ENCODE measurements at places on chromosomes 11 and 22.
A peak's percentile ranks its signal among the peaks of the same experiment; 100 is the strongest.

GRCh38 chr11:34633640-34633989 lies 12.7 kb downstream of the EHF start:
- no peak for DNase-seq

- peak; percentile 34 for DNase-seq
These were observed 46.1 kb upstream of the OR4B1 start for GRCh38 chr11:48170241-48171233.

DNA sequence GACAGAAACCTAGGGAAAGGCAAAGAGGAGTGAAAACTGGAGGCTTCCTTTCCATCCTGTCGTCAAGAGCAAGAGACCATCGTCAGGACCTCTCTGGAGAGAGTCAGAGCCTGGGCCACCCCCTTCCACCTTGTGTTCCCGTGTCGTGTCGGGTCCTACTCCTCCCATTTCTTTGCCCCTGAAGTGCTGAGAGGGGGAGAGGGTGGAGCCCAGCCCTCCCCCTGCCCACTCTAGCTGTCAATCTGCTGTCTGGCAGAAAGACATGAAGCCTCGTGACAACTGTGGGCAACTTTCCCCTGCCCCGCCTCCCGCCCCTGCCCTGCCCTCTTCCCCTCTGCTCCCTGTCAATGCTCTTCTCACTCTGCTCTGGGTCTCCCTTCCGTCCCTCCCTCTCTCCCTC lies 20.6 kb downstream of the ANKK1 start:
- DNase-seq = no peak

DNA sequence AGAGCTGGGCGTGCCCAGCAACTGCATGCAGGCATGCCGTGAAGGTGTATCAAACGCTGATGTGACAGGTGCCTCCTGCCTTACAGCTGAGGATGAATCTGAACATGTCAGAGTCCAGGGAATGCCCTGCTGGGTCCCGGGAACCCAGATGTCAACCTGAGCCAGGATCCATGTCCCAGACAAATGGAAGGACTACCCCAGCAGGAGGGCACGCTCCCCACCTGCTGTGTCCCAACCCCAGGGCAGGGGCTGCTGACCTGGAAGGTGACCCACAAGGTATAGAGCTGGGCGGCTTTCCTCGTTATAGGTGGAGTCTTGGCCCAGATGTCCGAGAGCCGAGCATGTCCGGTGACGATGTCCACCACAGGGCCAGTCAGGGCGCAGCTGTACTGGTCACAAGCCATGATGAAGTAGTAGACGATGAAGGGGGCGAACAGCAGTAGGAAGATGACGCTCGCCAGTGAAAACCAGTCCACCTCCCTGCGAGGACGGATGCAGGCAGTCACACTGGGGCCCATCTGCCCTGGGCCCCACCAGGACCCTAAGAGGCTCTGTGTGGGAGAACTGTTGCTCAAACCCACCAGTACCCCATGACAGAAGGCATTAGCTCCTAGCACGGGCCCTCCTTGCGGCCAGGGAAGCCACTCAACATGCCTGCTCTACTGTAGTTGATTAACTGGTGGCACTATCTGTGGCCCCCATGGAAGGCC lies 4.3 kb downstream of the DHCR7 start:
- DNase-seq = no peak

- DNase-seq = no peak
These were observed 164.6 kb downstream of the ETS1 start for GRCh38 chr11:128422576-128423370.

- no peak for DNase-seq
These were observed 62.3 kb downstream of the GRIK4 start for GRCh38 chr11:120573756-120574354.

Measured in Kasumi-1 (cell line).